ENCODE measurements at places on chromosomes 3 and 15.

- DNase-seq = no peak
These were observed 226.7 kb upstream of the MCTP2 start for GRCh38 chr15:94004697-94005096.

DNA sequence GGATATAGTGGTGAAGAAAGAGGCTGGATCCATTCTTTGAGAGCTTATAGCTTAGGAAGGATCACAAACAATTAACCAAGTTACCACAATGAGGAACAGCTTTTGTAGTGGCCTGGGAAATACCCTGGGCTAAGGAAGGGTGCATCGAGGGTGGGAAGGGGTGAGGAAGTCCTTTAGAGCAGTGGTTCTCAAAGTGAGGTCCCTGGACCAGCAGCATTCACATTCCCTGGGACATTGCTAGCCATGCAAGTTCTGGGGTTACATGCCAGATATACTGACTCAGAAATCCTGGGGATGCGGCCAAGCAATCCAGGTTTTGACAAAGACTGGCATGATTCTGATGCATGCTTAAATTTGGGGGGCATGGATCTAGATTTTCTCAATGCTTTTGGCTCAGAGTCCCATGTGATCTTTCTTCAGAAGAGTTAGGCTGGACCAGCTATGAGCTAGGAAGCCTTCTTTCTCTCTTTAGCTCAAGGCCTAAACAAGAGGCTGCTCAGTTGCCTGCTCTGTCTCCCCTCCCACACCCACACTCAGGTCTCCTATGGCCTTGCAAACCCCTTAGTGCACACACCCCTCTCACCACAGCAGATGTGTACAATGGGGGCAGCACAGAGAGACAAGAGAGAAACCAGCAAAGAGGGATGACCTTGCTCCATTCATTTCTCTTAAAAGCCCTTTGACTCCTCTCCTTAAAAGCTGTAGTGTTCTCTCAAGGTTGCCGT lies 1.8 kb upstream of the CCR1 start:
- no peak for DNase-seq

- DNase-seq = no peak
These were observed 32.2 kb upstream of the SSR3 start for GRCh38 chr3:156586905-156587759.

- no peak for DNase-seq
These were observed 24.2 kb downstream of the LOXL1 start for GRCh38 chr15:73950479-73950830.

- no peak for DNase-seq
These were observed 34.6 kb downstream of the FMN1 start for GRCh38 chr15:33159726-33160453.

GRCh38 chr3:99324636-99325203 lies 313.7 kb upstream of the COL8A1 start:
- no peak for DNase-seq

GRCh38 chr15:34986326-34986725 lies 1.8 kb downstream of the ZNF770 start:
- DNase-seq = no peak

GRCh38 chr3:87009271-87009670 lies 18.3 kb upstream of the VGLL3 start:
- DNase-seq = no peak

GRCh38 chr15:30073915-30074314 lies 8.8 kb upstream of the GOLGA8J start:
- DNase-seq = no peak

- no peak for DNase-seq
These were observed 290.0 kb upstream of the GADL1 start for GRCh38 chr3:31184261-31185061.

Measured in stimulated activated CD4-positive, alpha-beta T cell treated with anti-CD3 and anti-CD28 coated beads, Interleukin-1b, Interleukin-23, amount 100 ng/mL, for 4 hours (primary cell).